ENCODE measurements at places on chromosomes 5 and 9.

DNA sequence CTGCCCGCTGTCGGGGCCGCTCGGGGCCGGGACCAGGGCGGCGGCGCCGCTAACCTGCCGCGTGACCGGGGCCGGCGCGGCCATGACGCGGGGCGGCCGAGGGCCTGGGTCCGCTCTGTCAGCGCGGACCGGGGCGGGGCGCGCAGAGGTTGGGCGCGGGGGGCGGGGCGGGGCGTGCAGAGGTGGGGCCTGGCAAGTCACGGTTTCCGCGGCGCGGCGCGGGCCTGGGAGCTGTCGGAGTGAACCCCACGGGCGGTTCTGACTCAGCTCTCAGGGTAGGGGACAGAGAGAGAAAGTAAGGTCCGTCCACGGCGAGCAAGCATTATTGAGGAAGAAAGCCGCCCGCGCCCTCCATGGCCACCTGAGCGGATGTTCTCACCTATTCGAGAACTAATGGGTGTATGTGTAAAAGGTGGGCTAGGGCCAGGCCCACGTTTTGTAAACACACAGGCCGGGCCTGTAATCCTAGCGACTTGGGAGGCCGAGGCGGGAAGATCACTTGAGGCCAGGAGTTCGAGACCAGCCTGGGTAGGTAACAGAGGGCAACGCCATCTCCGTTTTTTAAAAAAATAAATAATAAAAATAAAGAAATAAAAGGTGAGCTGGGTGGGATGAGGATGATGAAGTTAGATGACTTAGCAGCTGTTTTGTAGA, at the start of gene PRXL2C:
Gene PRXL2C, minus strand, starts transcription at position 120 of the 654 bp plus-strand sequence. Its CDS starts 36 bp downstream, at position 84.
- peak; percentile 70 for DNase-seq

- no peak for DNase-seq
These were observed 38.5 kb downstream of the TLE1 start for GRCh38 chr9:81650586-81651515.

- DNase-seq: no peak
These were observed 35.3 kb upstream of the CDKN2AIPNL start for GRCh38 chr5:134446938-134447337.

DNA sequence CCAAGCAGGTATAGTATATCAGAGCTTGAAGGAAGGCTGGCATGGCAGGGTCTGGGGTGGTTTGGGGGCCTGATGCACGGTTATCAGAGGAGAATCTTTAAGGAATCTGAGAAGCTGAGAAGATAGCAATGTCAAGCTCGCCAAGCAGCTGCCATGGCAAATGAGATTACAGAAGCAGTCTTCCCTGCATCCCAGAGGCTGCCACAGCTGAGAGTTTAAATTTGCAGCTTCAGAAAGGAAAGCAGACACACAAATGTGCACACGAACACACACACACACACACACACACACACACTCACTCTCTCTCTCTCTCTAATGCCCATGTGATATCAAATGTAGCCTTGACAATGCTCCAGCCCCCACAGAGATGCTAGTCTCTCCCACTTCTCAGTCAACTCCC, 79.0 kb upstream of the TNC start:
- DNase-seq: no peak

GRCh38 chr9:96567203-96567700, 52.4 kb downstream of the CDC14B start:
- DNase-seq: no peak

GRCh38 chr9:82599336-82599949, 463.5 kb downstream of the RASEF start:
- no peak for DNase-seq

GRCh38 chr9:95516221-95516733, 494 bp downstream of the PTCH1 start:
- DNase-seq: no peak

DNA sequence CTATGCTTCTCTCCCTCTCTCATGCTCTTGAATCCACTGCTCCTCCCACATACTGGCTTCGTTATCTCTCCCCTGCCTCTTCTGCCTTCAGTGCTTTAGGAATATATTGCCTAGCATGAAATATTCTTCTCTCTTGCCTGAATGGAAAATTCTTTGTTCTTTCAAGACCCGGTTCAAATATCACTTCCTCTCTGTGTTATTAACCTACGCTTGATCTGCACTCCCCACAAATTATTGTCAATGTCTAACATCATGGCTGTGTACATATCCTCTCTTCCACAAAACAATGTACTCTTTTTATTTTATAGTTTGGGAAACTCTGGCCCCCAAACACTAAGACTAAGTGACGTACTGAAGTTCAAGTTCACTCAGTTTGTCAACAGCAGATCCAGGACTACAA, 211.0 kb downstream of the SEC61B start:
- DNase-seq: no peak

DNA sequence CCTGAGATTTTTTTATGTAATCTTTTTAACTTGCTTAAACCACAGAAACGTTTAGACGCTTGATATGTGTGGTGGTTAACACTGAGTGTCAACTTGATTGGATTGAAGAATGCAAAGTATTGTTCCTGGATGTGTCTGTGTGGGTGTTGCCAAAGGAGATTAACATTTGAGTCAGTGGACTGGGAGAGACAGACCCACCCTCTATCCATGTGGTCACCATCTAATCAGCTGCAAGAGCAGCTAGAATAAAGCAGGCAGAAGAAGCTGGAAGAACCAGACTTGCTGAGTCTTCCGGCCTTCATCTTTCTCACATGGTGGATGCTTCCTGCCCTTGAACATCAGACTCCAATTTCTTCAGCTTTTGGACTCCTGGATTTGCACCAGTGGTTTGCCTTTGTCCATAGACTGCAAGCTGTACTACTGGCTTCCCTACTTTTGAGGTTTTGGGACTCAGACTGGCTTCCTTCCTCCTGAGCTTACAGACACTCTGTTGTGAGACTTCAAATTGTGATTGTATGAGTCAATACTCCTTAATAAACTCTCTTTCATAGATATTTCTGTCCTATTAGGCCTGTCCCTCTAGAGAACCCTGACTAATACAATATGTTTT, 816.0 kb upstream of the CDH9 start:
- DNase-seq: no peak

DNA sequence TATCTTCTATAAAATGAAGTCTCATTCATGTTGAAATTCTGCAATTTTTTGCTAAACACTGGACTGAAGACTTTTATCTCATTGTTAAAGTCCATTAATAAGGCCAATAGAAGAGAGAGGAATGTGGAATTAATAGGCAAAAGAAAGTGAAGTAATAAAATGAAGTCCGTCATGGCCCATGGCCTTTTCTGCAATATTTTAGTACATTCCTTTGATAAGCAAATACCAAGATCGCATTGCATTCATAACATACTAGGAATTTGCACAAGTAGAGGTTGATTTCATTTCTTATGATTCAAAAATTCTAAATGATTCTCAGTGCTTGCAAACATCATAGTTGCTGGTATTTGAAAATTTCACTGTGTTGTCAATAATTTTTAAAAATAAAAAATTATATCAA, 664.0 kb downstream of the NR2F1-AS1 start:
- DNase-seq: no peak

DNA sequence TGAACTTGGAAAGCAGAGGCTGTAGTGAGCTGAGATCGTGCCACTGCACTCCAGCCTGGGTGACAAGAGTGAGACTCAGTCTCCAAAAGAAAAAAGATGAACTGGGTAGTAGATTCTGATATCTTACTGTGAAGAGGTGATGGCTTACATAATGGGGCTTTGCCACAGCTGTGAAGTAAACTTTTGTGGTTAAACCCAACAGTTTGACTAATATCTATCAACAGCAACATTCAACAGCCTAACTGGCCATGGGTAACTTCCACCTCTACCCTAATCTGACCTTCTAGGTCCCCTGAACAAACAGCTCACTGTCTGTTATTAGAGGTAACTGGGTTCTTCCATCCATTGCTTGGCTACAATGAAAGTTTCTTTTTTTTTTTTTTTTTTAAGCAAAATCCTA, 52.1 kb downstream of the TLE1 start:
- no peak for DNase-seq

GRCh38 chr9:118618084-118618483, 751.2 kb downstream of the BRINP1 start:
- DNase-seq: no peak

DNA sequence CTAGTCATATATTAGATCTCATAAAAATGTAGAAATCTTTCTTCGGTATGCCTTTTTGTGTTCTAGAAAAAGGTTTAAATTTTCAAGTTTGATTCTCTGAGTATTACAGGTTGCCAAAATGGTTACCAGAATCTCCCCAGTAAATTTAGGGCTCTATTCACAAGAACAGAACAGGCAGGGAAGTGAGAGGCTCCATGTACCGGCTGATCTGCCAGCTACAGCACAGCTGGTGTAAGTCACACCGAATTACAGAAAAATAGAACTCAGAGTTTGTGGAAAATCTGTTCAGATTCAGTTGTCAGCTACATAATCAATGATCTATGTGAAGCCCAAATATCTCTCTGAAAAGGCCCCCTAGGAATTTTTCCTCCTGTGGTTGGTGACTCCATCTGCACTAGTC, 10.5 kb downstream of the FAM81B start:
- DNase-seq: no peak

GRCh38 chr9:88396836-88397577, 8.8 kb downstream of the SPIN1 start:
- DNase-seq: no peak

GRCh38 chr9:133869674-133870405, 122.3 kb downstream of the VAV2 start:
- no peak for DNase-seq

- DNase-seq: no peak
These were observed 446.6 kb downstream of the ARHGEF28 start for GRCh38 chr5:74072646-74073045.

GRCh38 chr5:168172760-168173223, 118.7 kb upstream of the WWC1 start:
- no peak for DNase-seq

- no peak for DNase-seq
These were observed 161.4 kb upstream of the KLF4 start for GRCh38 chr9:107650995-107651394.

DNA sequence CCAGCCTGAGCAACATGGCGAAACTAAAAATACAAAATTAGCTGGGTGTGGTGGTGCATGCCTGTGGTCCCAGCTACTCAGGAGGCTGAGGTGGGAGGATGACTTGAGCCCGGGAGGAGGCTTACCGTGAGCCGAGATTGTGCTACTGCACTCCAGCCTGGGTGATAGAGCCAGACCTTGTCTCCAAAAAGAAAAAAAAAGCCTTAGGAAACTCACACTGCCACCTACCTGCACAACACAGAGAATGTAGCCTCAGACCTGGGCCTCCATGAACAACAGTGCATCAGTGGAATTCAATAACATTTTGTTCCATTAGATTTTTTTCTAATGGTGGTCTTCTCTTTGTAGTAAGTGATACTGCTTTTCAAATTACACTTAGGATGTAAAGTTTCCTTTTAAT, 63.8 kb upstream of the RARS1 start:
- no peak for DNase-seq

GRCh38 chr9:125634040-125634717, 72.8 kb downstream of the MAPKAP1 start:
- no peak for DNase-seq

DNA sequence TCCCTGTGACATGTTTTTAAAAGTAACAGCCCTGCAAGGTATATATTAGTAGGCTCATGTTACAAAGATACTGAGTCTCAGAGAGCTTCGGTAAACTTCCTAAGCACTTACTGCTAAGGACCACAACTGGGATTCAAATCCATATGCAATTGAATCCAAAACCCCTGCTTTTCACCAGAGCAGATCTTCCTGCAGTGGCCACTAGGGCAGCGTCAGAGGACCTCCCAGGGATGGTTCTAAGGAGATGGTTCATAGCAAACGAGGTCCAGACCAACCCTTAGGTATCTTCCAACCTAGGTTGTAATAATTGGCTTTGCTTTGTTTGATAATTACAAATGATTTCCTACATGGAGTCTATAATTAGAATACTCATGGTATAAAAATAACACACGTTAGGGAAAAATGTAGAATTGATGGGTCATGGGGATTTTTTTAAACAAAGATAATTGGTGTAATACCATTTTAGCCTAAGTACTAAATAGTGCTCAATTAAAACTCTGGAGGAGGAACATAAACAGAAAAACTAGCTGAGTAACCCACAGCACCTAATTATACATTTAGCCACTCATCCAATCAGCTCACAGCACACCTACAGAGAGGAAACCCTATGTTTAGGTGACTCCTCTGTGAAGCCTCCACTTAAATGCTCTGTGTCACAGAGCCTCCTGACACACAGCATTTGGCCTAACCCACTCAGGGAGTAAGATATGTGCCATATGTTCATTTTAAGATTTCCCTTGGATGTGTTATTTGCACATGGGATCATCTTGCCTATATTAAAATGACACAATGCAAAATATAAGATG, 10.0 kb upstream of the CAST start:
- DNase-seq: no peak

GRCh38 chr5:167057665-167058064, 1233.8 kb upstream of the WWC1 start:
- DNase-seq: no peak

DNA sequence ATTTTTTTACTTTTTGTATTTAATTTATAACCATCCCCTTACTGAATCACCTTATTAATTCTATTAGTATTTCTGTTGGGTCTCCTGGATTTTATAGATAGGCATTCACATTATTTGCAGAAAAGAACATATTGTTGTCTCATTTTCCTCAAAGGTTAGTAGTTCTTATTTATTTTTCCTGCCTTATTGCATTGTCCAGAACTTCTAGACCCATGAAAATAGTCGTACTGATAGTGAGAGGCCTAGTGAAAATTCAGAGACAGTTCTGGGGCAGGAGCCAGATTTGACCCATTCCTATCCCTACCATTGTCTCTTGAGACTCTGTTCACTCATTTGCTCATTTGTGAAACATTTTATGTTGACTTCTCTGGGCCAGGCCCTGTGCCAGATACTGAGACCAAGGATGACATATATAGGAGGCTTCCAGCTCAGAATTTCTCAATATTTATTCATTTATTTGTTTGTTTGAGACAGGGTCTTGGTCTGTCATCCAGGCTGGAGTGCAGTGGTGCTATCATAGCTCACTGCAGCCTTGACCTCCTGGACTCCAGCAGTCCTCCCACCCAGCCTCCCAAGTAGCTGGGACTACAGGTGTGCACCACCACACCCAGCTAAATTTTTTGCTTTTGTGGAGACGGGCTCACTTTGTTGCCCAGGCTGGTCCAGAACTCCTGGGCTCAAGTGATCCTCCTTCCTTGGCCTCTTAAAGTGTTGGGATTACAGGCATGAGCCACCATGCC, 34.7 kb downstream of the COL27A1 start:
- DNase-seq: no peak

- DNase-seq: no peak
These were observed 678 bp downstream of the SLC26A2 start for GRCh38 chr5:149961186-149961685.

DNA sequence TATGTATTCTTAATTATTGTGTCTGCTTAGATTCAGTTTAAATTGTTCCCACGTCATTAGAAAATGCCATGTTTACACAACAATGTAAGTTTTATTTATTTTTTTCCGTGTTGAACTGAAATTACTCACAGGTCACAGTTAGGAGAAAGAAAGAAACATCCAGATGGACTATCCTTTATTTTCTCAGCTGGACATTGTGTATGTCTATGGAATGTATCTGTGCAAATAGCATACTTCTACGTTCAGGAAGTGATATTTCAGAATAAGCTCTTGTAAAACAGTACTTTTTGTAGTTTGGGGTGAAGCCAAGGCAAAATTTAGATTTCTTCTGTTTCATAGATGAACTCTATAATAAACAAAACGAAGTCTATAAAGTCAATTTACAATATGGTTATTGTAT, 249.0 kb upstream of the ZNF608 start:
- DNase-seq: no peak
